ENCODE measurements at places on chromosomes 5 and 9.

- no peak for DNase-seq
Observed at GRCh38 chr9:126205265-126205664, 121.4 kb upstream of the MVB12B start.

GRCh38 chr9:137198902-137199283, 1.6 kb downstream of the TPRN start:
- no peak for DNase-seq

DNA sequence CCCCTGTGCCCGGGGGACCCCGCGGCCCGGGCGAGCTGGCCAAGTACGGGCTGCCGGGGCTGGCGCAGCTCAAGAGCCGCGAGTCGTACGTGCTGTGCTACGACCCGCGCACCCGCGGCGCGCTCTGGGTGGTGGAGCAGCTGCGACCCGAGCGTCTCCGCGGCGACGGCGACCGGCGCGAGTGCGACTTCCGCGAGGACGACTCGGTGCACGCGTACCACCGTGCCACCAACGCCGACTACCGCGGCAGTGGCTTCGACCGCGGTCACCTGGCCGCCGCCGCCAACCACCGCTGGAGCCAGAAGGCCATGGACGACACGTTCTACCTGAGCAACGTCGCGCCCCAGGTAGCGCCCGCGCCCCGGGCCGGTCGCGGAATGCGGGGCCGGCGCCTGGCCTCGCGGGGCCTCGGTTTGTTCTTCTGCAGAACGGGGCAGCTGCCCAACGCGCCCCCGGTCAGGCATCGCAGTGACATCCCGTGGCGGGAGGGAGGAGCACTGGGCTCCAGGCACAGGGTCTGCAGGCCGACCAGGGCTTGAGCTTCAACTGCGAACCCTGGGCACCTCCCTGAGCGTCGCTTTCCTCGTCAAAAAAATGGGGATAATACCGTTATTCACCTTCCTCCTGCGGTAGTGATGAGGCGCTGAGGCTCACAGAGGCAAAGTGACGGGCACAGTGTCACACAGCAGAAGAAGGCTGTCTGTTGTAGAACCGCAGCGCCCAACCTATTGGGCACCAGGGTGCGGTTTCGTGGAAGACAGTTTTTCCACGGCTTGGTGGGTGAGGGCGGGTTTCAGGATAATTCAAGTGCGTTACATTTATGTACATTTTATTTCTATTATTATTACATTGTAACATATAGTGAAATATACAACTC, 777 bp downstream of the ENDOG start:
- no peak for DNase-seq

GRCh38 chr9:95127249-95128176, 190.0 kb downstream of the FANCC start:
- DNase-seq, result peak; percentile 84
